ENCODE measurements at places on chromosomes 16 and 17. TPM values are rescaled to one million over a fixed set of nuclear protein-coding genes. Genes with fewer than 3 reads are reported as not detected.

SREBF1 gene
- 15.5 TPM for polyA plus RNA-seq

DNA sequence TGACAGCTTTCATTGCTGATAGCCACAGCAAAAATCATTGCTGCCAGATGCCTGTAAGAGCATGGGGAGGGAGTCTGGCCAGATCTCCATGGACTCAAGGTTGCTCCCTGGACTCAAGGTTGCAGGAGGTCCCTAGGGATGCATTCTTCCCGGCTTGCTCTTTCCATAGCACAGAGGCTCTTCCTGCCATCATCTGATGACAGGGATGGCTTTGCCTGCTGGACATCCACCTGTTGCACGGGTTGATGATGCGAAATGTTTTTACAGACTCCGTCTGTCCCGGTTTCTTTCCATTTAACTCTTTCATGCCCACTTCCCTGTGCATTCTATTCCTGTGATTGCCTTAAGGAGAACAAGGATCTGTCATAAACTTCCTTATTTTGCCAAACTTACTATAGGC is 115.6 kb upstream of the HSBP1 start:
- DNase-seq: no peak

GRCh38 chr16:14232106-14232864 is 161.2 kb downstream of the MRTFB start:
- no peak for DNase-seq

- DNase-seq: no peak
Measured at GRCh38 chr16:65843941-65844340, 522.5 kb upstream of the CDH5 start.

GRCh38 chr17:83088909-83089308 is 9.5 kb downstream of the METRNL start:
- DNase-seq: no peak

GRCh38 chr16:53257001-53257400 is 177.3 kb upstream of the RBL2 start:
- DNase-seq: no peak

GRCh38 chr16:68719993-68720489 is 17.1 kb upstream of the CDH1 start:
- DNase-seq: no peak

- DNase-seq: no peak
Measured at GRCh38 chr16:87955302-87956097, 4.3 kb downstream of the BANP start.

DNA sequence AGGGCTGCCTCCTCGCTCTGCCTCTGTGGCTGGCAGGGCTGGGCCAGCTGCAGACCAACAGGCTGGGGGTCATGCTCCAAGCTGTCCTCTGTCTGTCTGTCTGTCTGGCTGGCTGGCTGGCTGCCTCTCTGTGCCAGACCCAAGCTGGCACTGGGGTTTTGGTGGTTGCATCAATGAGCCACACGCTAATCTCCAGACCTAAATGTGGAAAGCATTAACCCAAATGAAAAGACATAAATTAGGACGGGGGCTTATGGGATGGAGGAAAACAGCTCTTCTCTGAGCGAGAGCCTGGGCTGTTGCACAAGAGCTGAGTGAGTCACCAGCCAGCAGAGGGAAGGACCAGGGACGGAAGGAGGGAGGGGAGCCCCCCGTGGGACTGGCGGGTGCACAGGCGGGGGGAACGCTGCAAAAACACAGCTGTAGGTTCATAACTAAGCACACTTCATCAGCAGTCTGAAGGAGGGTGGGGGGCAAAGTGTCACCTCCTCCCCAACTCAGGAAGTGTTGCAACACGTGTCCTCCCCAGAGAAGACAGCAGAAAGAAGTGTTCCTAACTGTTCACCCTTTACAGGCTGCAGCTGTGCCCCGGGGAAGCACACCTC is 83.4 kb downstream of the GAS7 start:
- DNase-seq: peak; percentile 59

DNA sequence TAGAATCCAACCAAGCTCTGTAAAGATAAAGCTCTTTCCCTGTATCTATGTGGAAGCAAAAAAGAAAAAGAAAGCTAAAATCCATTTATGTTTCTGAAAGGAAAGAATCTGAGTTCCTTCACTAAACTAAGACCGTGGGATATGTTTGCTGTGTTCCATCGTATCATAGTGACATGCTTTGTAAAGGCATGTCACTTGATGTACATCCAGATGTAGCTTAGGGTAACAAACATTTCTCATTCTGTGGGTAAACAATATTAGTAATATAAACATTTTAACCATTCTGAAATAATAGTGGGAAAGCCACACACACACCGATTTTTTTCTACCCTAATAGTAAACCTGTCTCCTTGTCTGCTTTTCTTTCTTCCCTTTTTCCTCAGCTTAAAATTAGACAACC is 78.1 kb downstream of the TUBD1 start:
- DNase-seq: no peak

- no peak for DNase-seq
Measured at GRCh38 chr16:57821149-57821971, 19.1 kb upstream of the KIFC3 start.

DNA sequence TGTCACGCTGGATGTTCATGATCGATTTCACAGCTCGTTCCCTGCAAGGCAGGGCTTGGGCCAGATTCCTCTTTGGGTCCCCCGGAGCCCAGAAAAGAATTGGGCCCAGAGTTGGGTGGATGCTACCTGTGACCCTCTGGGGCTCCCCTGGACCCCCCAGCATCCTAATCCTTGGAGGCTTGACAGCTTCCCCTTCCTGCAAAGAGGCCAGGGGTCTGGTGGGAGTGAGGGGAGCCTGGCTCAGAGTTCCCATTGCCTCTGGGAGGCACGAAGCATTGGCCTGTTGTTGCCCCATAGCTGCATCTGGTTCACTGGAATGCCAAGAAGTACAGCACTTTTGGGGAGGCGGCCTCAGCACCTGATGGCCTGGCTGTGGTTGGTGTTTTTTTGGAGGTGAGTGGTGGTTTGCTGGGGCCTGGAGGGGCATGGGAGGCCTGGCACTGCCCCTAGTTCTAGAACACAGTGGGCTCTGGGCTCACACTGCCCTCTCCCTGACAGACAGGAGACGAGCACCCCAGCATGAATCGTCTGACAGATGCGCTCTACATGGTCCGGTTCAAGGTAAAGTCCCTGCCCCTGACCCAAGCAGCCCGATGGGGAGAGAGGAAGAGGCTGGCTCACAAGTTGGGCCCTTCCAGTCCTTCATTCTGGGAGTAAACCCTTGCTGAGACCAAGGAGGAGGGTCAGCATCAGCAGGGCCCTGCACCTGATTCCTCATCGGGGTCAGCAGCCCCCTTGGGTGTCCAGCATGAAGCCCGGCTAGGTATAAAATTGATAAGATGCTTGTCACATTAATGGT is 7.2 kb downstream of the CA7 start:
- no peak for DNase-seq

PRR15L gene
- polyA plus RNA-seq: not detected

- no peak for DNase-seq
Measured at GRCh38 chr16:77896415-77897128, 108.2 kb downstream of the VAT1L start.

CCL1 gene
- polyA plus RNA-seq: not detected

IRF8 gene
- polyA plus RNA-seq: 4.0 TPM

DNA sequence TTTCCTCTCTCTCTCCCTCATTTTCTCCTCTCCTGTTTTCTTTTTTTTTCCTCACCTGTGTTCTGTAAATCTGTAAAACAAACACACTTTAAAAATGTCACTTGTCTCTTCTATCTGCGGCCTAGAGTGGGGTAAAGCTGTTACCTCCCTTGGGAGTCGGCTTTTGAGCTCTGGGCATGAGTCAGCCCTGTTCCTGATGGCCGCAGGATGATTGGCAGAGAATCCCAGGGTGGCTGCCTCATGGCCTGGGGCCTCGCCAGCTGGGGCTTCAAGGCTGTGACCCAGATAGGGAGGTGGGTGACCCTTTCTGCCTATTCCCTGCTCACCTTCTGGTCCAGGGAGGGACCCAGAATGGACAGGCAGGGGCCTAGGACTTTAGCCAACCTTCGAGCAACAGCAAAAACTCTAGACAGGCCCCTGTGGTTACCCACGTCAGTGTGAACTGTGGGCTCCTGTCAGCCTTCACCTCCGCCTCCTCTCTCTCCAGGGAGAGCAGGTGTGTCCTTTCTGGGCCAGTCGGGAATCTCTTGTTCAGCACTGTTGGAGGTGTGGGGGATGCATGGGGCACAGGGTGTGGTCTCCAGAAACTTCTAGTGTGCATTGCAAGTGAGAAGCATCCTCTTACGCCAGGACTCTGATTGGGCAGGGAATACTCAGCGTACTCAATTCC is 87.4 kb downstream of the RAP1GAP2 start:
- no peak for DNase-seq

GRCh38 chr16:17404941-17405689 is 65.6 kb downstream of the XYLT1 start:
- DNase-seq: no peak

CIBAR2 gene
- not detected for polyA plus RNA-seq

HOXB5 gene
- polyA plus RNA-seq: not detected

- DNase-seq: peak; percentile 15
Measured at GRCh38 chr17:73546770-73547536, 97.3 kb downstream of the SDK2 start.

KCNH6 gene
- polyA plus RNA-seq: not detected

GP1BA gene
- not detected for polyA plus RNA-seq

- no peak for DNase-seq
Measured at GRCh38 chr16:85682516-85682915, 6.2 kb downstream of the GINS2 start.

- DNase-seq: no peak
Measured at GRCh38 chr16:77059446-77059845, 131.5 kb upstream of the MON1B start.

DNA sequence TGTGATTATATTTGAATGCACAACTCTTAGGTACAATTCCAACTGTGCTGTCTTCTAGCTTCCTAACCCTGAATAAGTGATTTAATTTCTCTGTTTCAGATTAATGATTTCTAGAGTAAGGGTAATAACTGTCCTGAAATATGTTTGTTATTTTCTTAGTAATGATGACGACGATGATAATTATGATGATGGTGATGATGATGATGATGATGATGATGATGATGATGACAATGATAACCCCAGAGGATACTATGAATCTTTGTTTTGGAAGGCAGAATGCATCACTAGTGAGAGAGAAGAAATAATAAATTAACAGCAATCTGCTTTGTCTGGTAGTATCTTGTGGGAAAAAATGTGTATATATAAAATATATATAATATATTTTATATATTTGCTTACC is 317.1 kb upstream of the CDH8 start:
- DNase-seq: no peak

DNA sequence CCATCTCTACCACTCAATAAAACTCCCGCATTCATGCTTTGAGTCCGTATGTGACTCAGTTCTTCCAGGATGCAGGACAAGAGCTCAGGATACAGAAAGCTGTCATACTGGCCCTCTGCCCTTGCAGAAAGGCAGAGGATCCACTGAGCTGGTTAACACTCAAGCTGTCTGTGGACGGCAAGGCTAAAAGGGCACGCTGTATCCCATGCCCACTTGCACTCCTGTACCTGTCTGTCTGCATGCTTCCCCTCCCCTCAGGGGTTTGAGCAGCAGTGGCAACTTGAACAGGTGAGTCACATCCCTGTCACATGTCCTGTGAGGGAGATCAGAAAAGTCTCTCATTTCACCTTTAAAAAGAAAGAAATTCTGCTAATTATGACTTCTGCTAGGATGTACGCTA is 293.8 kb downstream of the HS3ST3B1 start:
- DNase-seq: no peak

GRCh38 chr16:6687593-6687992 is 645.1 kb upstream of the RBFOX1 start:
- no peak for DNase-seq

PIPOX gene
- 0.29 TPM for polyA plus RNA-seq

Measured in CD4-positive, alpha-beta memory T cell (primary cell).